Ascending aorta (tissue), 2 donors: ENCODE measurements at places on chromosomes 5 and 9.
A peak's percentile ranks its signal among the peaks of the same experiment; 100 is the strongest.

DNA sequence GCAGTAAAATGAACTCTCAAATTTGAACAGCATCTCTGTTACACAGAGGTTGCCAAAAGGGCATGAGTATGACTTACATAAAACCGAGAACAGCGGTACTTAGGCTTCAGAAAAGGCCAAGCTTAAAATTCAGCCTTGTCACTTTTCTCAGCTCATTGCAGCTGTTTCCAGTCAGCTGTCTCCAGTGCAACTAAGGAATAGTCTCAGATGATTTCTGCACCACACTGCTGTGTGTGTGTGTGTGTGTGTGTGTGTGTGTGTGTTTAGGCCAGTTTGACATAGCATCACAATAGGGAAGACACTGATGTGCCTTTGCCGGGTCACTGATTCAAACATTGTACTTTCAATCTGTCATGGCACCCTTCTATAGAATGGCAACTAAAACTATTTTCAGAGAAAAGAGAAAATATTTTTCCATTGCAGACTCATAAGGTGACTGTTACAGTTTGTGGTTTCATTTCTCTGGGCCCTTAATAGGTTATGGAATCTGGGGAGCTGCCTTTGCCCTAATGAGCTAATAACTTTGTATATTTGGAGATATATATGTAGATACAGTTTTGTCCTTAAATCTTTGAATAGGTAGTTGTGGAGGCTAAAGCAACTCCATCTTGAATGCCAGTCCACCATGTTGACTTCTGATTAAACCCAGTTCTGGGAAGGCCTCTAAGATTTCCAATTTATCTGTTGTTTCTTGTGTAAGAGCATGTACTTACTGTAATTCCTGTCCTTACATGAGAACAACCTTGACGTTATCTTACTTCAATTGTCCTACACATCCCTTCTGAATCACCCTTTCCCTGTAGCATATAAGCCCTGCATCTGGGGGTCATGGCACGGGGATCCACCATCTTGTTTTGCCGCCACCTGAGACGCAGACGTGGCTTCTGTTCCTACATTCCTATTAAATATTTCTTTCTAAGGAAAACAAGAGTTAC, 4.5 kb downstream of the LSM11 start:
- no peak for DNase-seq

DNA sequence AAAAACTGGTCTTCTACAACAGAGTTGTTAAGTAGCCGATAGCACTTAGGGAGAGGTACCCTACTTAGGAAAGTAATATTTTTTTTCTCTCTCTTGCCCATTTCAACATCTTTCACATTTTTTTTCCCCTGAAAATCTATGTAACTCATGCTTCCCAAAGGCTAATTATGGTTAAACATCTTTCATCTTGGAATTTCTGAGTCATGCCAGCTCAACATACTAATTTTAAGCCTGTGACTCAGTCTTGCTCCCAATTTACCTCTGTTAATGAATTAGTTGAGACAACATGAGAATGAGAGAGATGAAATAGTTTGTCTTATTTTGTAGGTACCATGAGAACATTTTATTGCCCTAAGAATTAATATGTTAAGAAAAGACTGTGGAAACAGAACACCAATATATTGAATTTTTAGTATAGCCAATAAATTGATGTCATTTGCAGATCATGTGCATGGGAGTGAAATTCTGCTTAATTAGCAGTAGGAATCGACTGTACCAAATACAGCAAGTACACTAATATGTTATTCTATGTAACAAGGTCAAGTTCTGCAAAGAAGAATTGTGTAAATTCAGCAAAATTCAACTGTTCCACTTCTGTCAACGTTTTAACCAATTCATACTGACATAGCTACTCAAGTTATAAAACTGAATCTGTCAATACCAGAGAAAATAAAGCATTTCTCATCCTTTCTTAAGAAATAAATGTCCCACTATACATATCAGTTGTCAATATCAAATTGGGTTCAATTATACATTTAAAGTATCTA, 550.0 kb downstream of the PTPRD start:
- no peak for DNase-seq

GRCh38 chr5:36365896-36366295, 64.2 kb upstream of the RANBP3L start:
- no peak for DNase-seq

DNA sequence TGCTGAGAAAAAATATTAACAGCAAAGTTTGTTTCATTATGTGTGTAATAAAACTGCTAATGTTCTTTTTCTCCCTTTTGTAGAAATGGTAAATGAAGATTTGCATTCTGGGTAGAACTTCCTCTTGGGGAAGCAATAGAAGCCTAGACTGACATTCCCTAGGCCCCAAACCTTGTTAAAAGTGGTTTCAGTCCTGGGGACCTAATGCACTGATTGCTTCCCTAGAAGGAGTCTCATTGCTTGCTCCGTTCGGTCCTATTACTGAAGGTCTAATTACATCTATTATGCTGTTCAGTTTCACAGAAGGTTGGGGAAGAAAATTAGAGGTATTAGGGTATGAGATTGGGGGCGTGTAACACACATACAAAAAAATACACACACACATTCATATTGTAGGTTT, 893.8 kb downstream of the TLE4 start:
- no peak for DNase-seq

- DNase-seq, result no peak
Observed at GRCh38 chr5:106759581-106759980, 911.2 kb downstream of the EFNA5 start.

- no peak for DNase-seq
Observed at GRCh38 chr9:85469041-85469440, 272.7 kb downstream of the AGTPBP1 start.

GRCh38 chr5:72702881-72703434, 113.5 kb upstream of the TNPO1 start:
- DNase-seq, result no peak

DNA sequence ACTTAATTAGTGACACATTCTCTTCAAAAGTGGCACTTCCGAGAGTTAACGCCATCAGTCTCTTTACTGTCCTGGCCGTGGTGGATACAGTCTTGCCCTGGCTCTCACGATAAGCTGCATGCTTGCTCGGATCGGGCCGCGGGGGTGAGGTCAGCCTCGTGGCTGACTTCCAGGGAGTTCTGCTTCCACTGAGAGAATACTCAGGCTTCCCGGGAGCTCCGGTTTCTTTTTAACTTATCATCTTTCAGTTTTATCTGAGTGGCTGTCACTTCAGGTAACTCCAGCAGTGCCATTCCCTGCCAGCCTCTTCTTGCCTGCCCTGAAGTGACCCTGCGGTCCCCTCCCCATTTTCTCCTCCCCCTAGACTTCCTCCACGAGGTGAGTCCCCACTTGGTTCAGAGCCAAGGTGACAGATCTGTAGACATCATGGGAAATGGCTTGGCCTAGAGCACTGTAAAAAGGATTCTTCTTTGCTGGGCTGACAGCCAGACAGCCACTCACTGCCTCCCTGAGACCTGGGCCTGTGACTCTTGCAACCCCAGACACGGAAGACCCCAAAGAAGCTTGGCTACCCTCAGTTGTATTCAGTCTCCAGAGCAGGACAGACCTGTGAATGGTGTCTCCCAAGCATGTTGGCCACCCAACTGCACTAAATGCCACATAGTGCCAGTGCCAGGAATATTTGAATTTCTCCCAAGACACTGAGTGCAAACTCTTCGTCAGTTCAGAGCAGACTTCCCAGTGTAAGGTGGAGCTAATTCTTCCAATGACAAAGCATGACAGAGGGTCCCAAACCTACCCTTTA, 95.1 kb downstream of the DAPK1 start:
- DNase-seq, result no peak

DNA sequence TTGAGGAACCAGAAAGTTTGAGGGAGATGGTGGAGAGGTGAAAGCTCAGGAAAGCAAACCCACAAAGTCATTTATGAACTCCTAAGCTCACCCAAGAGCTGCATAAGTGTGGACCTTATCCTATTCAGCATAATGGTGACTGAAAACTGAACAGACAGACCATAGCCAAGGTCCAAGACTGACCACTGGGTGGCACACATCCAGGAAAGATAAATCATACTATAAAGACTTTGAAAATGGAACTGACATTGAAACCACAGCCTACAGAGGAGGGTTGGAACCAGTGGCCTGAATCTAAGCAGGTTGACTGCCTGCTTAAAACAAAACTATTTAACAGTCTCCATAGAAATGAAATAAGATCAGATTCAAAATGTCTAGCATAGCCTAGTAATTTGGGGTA, 121.0 kb upstream of the RGS7BP start:
- no peak for DNase-seq

- no peak for DNase-seq
Observed at GRCh38 chr9:83220730-83221129, 157.8 kb upstream of the RASEF start.

DNA sequence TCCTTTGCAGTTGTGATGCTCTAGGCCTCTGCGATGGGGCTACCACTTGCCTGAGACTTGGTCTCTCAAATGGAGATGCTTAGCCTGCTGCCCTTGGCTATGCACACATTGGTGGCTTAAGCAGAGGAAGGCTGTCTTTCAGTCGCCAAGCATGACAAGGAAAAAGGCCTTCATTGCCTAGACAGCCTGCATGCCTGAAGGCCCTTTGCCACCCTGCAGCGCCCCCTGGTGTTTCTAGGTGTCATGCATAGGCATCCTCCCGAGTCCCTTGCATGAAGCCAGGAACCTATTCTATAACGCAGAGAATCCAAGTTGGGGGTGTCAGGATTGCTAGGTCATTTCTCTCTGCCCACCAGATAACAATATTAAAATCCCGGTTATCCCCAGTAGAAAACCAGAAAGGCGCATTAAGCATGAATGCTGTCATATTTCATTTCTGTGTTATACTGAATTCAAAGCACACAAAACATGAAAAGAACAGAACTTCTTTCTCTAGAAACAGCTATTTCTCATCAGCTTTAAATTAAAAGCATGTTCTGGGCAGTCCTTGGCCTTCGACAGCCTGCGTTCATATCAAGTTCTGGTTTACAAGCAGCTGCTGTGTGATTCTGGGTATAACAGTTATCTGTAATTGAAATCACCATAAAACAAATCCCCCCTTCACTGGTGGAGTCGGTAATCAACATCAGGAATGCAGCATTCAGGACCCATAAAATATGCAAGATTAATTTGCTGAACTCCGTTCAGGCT, 59.7 kb upstream of the TRPC7 start:
- DNase-seq, result peak; percentile 69

GRCh38 chr9:14373706-14374105, 59.8 kb upstream of the NFIB start:
- DNase-seq, result no peak

DNA sequence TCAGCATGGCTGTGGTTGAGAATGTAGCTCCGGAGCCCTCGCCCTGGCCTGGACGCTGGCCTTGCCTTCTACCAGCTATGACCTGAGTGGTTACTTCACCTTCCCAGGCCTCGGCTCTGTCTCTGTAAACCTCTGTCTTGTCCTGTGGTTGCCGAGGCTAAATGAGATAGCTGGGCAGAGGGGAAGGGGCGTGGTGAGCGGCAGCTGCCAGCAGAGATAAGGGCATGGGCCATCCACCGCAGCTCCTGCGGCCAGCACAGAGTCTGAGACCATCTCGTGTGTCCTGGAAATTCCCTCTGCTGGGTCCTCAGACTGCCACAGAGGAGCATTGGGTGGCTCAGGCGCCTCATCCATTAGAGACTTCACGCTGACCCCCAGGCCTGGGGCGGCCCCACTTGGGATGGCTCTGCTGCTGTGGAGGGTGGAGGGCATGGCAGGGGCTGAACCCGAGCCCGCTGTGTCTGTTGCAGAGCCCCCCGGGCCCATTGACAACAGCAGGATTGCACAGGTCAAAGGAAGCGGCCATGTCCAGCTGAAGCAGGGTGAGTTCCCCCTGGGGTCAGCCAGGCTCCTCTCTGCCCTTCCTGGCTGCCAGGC, 43.9 kb downstream of the USP20 start:
- DNase-seq, result no peak

- DNase-seq, result no peak
Observed at GRCh38 chr9:12956261-12956660, 181.4 kb downstream of the LURAP1L start.

DNA sequence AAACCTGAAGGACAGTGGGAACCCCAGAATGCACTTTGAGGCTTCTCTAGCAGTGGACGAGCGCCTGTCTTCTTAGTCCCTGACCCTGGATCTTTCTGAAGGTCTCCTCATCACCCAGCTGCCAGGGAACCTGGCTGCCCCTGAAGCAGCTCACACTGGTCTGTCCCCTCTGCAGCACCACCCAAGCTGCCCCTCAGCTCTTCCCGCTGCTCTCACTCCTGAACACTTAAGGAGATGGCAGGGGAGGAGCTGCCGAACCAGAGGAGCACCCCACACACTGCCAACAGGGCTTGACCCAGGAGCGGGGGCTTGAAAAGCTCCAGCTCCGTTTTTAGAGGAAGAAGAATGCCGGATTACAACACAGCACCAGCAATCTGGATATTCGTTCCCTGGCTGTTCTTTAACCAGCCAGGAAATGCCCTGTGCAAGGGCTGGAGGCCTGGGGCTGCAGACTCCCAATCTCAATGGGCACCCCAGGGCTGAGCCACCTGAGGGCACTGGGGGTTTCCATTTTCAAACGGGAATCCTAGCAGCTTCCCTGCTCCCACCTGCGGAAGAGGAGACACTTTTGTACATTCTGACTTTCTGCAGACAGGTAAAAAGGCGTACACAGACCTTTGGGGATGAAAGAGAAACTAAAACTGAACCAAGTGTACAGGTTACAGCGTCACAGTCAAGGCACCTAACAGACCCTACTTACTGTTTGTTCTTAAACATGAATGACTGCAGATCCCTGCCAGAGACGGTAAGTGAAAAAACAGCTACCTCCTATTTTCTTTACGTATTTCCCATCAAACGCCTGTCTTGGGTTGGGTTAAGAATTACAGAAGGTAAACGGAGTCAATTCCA, 36.3 kb downstream of the GOLM1 start:
- DNase-seq, result no peak

DNA sequence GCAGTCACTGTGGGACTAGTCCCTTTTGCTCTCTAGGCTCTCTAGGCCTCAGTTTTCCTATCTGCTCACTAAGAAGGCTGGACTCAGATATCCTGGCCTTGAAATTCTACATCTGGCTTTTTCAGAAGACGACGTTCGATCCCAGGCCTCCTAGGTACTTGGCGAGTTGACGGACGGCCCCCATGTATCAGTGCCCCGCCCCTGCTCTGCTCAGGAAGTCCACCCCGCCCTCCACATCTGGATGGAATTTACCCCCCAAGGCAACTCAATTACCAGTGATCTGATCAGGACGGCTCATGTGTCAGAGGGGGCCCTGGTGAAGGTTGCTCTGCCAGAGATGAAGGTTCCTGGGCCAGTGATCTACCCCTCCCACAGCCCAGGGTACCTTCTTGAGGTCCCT, 44.1 kb upstream of the SYNPO start:
- no peak for DNase-seq

DNA sequence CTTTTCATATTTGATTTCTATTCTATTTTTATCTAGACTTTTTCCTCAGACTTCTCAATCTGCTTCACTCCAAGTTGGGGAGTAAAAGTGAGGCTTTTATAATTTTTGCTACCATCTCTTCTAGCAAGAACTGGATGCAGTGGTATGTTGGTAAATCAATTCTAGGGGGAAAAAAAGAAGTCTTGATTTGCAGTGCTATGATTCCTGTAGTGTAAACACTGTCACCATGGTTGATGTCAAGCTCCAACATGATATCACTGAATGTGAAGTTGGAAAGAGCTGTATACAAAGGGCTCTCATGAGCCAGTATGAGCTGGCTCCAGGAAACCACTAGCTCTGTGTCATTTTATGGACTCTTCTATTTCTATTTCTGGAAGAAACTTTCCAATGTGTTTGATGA, 439.2 kb downstream of the NTRK2 start:
- no peak for DNase-seq
